ENCODE measurements at places on chromosomes 3 and 15. TPM values are rescaled to one million over a fixed set of nuclear protein-coding genes. Genes with fewer than 3 reads are reported as not detected.

Gene C3orf52
- total RNA-seq = 6.6 TPM

Gene RBM6
- total RNA-seq = 42.1 TPM

Gene TMCO5A
- not detected for total RNA-seq

Gene ADCY5
- total RNA-seq = 0.13 TPM

Gene CALML4
- 0.39 TPM for total RNA-seq

Gene ZNF80
- total RNA-seq = not detected

Gene HTR3E
- total RNA-seq = not detected

Gene FRMD4B
- 3.0 TPM for total RNA-seq

Gene SNX22
- total RNA-seq = 0.40 TPM

Gene POLQ
- 1.1 TPM for total RNA-seq

Gene P2RY14
- total RNA-seq = not detected

Gene ESYT3
- total RNA-seq = not detected

Gene CCDC54
- not detected for total RNA-seq

Gene CACNA2D3
- not detected for total RNA-seq

Gene CFAP92
- 0.40 TPM for total RNA-seq

Gene DUOXA2
- not detected for total RNA-seq

Gene INKA1
- 7.6 TPM for total RNA-seq

Gene LYZL4
- not detected for total RNA-seq

Gene CCDC80
- total RNA-seq = 48.7 TPM

Gene CLRN1
- total RNA-seq = not detected

Gene CHL1
- total RNA-seq = 0.39 TPM

Gene CCR3
- total RNA-seq = not detected

Gene TPRG1
- 0.13 TPM for total RNA-seq

Gene MRPL3
- 115 TPM for total RNA-seq

Gene AP3B2
- total RNA-seq = 0.26 TPM

Gene CPB1
- not detected for total RNA-seq

Gene DLL4
- total RNA-seq = 3.1 TPM

Gene PLS1
- 0.96 TPM for total RNA-seq

Gene RAB6B
- total RNA-seq = 0.65 TPM
